ENCODE measurements at places on chromosomes 12 and 14. TPM values are rescaled to one million over a fixed set of nuclear protein-coding genes. Genes with fewer than 3 reads are reported as not detected.

DNA sequence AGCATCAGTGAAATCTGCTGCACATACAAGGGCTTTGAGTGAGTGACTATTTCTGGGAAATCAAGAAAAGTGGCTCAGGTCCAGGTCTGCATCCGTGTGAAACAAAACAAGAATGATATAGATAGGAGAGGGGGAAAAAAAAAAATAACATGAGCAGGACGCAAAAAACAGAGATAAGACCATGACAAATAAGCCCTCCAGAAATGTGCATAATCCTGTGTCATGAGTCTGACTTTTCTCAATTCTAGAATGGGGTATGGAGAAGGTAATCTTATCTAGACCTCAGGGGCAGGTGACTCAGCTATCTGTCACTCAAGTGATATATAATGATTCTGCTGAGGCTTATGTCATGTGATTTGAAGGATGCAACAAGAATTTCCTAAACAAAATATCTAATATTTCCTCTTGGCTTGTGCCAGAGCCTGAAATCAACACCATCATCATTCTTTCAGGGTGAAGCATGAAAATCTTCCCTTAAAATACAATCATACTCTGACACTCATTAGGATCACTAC is 250.0 kb downstream of the PHLDA1 start:
- DNase-seq = peak; percentile 83

DNA sequence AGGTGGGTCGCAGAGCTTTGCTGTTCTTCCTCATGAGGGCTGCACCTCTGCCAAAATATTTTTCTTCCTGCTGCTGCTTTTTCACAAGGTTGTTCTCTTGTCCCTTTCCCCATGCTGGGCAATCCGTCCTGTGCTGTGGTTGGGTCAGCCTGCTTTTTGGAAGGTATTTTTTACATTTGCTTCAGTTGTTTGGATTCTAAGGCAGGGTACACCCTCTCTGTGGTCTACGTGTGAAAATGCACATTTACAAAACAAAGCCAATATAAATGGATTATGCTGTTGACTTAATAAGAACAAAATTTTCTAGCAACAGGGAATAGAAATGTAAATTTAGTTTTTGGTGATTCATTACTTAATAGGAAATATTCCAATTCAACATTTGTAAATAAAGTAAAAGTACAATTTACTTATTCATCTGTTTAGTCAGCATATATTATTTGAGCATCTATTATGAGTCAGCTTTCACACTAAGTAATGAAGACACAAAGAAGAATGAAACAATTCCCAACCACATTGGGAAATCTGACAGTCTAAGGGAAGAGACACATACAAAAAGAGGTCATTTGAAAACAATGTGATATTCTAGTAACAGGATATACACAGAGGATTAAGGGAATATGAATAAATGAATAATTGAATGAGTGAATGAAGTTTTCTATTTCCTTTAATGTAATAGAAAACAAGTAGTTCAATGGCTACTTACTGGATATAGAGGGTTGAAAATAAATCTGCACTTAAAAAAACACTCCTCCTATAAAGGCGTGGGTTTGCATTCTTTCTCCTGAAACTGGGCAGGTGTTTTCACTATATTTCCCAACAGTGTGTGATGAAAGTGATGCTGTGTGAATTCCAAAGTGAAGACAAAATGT is 94.6 kb upstream of the PRICKLE1 start:
- DNase-seq = no peak

DNA sequence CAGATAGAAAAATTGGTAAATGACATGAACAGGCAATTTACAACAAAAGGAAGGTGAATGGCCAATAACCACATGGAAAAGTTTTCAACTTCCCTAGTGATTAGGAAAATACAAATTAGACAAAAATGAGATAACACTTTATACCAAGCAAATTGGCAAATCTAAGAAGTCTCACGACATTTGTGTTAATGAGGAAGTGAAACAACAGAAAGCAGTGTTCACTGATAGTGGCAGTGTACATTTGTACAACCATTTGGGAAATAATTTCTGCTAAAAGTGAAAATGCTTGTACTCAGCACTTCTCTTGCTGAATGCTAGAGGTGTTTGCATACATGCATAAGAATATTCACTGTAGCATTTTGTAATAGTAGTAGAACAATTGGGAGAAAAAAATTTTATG is 126.6 kb downstream of the LLPH start:
- DNase-seq = no peak

Gene RDH16
- 0.11 TPM for total RNA-seq

DNA sequence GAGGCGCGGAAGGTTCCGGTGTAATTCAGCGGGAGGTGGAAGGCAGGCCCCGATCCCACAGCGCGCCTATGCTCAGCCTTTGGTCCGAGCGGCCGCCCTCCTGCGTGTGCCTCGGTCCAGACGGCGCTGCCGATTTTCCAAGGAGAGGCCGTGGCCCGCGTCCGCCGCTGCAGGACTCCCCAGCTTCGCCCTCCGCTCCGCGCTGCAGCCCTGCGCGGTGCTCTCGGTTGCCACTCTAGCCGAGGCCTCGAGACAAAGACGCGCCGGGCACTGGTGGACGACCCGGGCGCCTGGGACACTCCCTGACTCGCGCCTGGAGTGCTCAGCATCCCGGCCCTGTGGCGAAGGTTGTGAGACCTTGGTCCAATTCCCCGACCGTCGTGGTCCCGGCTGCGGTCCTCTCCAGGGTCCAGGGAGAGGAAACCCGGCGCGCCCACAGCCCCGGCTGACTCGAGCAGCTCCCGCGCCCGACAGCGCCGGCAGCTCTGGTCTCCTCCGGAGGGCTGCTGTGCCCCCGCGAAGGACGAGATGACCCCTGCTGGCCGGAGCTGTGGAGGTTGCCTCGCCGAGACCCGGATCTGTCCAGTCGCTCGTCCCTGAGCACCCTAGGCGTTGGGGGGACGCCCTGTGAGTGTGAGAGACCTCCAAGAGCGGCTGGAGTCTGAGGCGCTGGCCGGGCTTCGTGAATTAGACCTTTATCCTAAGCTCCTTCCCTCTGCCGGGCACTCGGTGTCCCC is 6.5 kb downstream of the HOXC12 start:
- DNase-seq = no peak

- DNase-seq = no peak
Observed at GRCh38 chr12:83199069-83199468, 512.4 kb downstream of the TMTC2 start.

Gene OTOGL
- 1.4 TPM for total RNA-seq

Gene FAM181A
- total RNA-seq = not detected

GRCh38 chr14:53226553-53226952 is 73.4 kb upstream of the DDHD1 start:
- peak; percentile 69 for DNase-seq

- DNase-seq = no peak
Observed at GRCh38 chr14:83874662-83875061, 1655.3 kb upstream of the FLRT2 start.

Gene AKAP3
- 0.97 TPM for total RNA-seq

GRCh38 chr12:12903642-12904609 is 12.6 kb downstream of the GPRC5A start:
- DNase-seq = no peak

Gene EEA1
- total RNA-seq = 20.4 TPM

DNA sequence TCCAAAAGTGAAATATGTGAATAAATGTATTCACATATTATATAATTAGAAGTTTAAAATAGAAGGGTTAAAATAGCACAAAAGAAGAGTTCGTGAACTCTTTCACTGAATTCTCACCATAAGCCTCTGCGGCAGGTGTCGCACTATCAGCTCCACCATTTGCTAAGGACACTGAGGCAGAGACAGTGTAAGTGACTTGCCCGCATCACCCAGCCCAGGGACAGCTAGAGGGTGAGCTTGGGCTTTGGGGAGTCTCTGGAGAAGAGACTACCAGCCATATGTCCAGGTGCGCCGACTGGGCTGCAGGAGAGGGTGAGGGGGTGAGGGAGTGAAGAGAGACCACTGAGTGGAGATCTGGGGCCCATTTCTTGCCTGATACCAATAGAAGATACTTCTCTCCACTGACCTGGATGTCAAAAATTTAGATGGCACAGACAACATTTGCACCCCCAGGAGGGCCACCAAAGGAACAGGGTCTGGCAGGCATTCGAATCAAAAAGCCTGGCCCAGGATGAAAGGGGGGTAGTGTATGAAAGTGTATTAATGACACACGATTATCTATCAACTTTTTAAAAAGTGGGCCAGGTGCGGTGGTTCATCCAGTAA is 28.5 kb downstream of the FAIM2 start:
- no peak for DNase-seq

Data from Daoy (cell line).